ENCODE measurements at places on chromosomes 11 and 22.
A peak's percentile ranks its signal among the peaks of the same experiment; 100 is the strongest.

- DNase-seq, result no peak
These were observed 225.3 kb upstream of the B3GAT1 start for GRCh38 chr11:134637091-134638015.

DNA sequence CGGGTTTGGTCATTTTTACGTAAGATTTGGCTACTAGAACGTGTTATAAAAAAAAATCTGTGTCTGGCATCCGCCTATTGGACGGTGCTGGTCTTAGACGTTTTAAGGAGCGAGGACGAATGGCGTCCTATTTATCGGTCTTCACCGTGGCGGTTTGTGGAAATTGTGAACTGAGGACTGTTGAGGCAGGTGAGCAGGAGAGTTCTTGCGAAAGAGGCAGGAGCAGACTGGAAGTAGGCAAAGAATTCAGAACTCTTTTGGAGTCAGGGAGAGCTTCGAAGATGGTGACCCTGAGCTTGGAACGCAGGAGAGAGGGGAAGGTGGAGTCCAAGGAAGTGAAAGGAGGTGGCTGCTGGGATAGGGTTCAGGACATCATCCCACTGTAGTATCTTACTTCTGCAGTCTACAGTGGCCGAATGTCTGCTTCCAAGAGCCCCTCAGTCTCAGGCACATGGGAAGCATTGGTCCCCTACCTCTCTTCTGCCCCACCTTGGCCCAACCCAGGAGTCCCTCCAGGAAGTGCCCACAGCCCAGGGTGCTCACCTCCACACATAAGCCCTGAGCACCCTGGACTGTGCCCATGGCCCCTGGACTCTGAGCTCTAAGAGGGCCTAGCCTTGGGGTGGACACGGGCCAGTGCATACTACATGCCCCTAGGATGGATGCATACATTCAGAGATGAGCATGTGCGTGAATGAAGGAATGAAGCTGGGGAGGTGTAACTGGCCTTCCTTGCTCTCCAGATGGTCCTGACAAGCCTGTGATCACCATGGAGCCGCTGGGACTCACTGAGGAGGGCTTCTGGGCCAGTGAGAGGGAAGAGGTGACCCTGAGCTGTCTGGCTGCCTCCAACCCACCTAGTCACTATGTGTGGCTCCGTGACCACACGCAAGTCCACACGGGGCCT is 3.7 kb downstream of the VSIG10L2 start:
- DNase-seq, result no peak

GRCh38 chr22:46039535-46039934 is 62.6 kb upstream of the WNT7B start:
- no peak for DNase-seq

- DNase-seq, result no peak
These were observed 275.0 kb downstream of the ST3GAL4 start for GRCh38 chr11:126630488-126630887.

DNA sequence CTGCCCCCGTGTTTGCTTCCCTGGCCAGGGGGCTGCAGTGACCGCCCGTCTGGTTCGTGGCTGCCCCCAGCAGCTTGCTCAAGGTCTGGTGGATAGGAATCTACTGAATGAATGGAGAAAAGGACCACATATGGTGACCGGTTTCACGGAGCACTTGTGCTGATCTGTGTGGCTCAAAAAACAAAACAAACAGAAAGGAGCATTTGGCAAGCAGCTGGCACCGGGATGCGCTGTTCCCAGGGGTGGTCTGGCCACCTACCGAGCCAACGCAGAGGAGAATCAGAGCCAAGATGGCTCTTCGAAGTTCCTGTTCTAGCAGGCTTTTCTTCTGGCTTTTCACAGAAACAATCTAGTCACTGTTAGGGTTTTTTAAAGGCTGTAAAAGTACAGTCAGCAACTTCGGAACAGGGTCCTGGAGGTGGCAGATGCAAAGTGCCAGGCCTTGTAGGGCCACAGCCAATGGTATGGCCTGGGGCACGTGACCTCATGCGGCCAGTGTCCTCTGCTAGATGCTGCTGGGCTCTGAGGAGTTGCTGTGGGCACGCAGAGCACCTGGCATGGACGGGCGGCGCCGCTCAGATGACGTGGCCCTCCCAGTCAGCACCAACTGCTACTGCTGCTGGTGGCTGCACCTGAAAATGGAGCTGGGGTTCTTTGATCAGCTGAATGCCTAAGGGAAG is 27.3 kb upstream of the PACSIN2 start:
- peak; percentile 16 for DNase-seq

DNA sequence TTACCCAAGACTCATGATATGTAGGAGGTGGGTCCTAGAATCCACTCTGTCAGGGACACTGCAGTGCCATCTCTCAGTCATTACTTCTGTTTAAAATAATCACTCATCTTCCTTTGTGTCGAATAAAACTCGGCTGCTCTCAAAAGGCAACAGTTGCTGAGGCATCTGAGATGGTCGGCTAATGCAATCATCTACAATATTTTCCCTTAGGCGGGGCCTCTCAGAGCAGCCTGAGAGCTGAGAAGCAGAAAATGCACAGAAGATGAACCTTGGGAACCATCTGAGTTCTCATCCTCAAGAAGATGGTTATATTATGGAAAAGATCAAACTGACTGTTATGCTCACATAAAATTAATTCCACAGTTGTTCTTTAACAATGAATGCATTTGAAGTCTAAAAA is 1518.2 kb upstream of the TENM4 start:
- peak; percentile 29 for DNase-seq

DNA sequence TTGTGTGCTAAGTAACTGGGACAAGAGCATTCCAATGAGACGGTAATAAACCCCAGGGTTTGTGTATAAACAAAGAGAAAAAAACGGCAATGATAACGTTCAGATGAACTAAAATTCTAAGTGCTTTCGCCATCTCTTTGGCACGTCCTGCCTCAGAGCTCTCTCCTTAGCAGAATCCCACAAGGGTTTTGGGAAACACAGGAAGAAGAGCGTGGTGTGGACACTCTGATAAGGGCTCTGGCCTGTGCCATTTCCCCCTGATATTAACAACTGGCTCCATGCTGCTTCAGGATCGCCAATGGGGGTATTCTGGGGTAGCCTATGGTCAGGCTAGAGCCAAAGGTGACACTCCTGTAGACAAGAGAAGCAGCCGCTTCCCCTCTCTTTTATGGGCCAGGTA is 18.4 kb downstream of the ABCC8 start:
- DNase-seq, result no peak

GRCh38 chr11:13098616-13099289 is 89.6 kb downstream of the RASSF10 start:
- no peak for DNase-seq

DNA sequence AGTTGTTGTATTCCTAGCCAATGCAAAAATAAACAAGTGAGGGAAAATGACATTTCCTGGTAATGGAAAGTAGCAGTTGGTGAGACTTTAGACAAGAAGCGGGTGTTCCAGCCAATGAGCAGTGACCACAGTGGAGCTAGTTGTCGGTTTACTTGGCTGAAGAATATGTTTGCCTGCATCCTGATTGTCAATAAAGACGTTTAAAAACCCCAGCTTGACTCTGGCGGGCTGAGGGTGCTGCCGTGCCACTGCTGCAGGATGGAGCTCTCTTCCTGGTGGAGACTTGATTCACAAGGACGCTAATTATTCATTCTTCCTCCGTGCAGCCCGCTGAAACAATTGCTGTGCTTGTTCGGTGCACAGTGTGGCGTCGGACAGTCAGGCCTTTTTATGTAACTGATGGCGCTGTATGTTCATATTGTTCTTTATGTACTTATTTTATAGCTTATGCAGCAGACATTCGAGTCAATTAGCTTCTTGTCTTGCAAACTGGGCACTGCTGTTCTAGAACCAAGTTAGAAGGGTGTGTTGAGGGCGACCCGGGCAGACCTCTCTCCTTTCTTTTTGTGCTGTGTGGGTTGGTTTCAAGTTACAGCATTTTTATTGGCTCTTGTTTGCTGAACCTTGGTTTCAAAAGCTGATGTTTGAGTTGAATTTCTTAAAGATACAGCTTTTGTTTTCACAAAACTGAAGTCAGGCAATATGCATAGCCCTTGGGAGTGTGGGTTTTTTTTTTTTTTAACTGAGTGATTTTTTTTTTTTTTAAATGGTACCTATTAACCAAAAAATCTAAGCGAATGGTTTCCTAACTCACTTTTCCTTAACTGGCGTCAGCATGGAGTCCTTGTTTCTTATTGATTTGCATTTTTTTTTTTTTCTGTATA is 153.9 kb downstream of the TEAD1 start:
- DNase-seq, result no peak

DNA sequence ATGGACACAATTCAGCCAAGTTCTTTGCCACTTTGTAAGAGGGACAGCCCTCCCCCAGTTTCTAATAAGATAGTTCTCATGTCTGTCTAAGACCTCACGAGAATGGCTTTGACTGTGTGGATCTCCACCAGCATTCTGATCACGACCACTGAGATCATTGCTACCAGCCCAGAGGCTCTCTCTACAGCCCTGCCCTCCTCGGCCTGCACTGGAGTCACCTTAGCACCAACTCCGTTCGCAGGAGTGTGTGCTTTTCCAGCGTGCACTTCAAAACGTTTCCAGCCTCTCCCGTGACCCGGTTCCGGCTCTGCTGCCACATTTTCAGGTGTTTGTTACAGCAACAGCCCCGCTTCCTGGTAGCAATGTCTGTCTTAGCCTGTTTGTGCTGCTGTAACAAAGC is 26.2 kb downstream of the TSPAN32 start:
- DNase-seq, result no peak

- no peak for DNase-seq
These were observed 121.7 kb upstream of the CRYBB3 start for GRCh38 chr22:25077964-25078363.

GRCh38 chr11:3904228-3904627 is 48.8 kb downstream of the STIM1 start:
- no peak for DNase-seq

DNA sequence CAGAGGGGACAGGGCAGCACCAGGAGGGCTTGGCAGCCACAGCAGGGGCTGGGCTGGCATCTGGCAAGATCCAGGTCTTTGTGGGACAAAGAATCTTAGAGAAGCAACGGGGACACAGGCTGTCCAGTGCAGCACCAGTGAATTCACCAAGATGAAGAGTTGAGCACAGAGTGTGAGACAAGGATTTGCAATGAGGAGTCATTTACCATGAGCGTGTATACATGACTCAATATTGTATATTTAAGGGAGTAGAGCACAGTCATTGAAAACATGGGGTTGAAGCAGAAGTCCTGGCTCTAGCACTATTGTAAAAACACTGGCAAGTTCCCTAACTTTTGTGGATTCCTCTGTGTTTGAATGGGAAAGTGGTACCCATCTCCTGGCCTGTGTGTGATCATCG is 3.5 kb downstream of the APOL1 start:
- no peak for DNase-seq

GRCh38 chr11:108713076-108713790 is 48.4 kb downstream of the DDX10 start:
- DNase-seq, result no peak

- DNase-seq, result no peak
These were observed 16.5 kb downstream of the BRD1 start for GRCh38 chr22:49811020-49811791.

DNA sequence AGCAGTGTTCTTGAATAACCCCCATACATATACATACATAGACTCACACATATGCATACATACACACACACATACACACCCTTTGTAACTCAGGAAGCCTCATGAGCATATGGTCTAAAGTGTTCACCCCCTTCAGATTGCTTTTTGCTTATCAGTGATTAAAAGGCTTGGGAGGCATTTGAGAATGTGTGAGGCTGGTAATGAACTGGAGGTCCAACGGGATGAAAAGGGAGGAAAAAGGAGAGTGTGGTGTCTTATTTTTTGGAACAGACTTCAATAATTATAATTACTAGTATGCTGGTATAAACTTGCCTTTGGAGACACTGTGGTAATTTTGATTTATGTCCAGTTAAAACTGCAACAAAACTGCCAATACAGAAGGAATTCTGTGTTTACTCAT is 124.5 kb downstream of the UVRAG start:
- no peak for DNase-seq

- no peak for DNase-seq
These were observed 575.9 kb upstream of the CHORDC1 start for GRCh38 chr11:90798769-90799168.

DNA sequence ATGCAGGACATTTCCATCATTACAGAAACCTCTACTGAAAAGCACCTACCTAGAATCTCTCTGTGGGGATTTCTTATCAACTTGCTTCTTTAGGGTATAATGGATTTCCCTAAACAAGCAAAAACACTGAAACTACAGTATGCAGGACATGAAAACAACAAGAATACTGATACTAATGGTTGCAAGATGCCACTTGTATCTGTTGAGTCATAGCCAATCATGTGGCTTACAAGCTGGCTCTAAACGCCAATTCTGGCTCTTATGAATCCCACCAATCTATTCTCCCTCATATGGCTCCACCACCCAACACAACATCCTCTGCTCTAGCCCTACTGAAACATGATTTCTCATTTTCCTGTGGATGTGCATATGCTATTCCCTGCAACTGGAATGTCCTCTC is 22.6 kb downstream of the TENM4 start:
- no peak for DNase-seq

- DNase-seq, result no peak
These were observed 54.0 kb downstream of the UVRAG start for GRCh38 chr11:75868990-75869389.

- DNase-seq, result peak; percentile 23
These were observed 47.4 kb upstream of the SEPTIN5 start for GRCh38 chr22:19666673-19667593.

GRCh38 chr22:29344137-29344536 is 28.6 kb upstream of the RASL10A start:
- peak; percentile 79 for DNase-seq

DNA sequence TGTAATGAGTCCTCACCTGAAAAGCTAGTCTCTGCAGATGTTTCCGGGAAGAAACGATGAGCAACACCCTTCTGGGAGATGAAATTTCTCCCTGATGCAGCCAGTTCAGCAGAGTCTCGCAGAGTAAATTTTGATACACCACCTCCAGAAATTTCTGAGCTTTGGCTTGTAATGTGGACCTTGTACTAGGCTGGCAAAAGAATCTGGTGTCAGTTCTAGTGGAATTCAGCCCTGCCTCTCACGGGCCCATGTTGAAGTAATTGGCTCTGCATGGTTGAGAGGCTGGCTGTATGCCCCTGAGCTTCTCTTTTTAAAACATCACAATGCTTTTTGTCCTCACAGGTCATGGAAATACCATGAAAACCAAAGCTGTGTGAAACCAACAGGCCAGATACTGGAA is at the start of gene GLYAT:
GLYAT (minus strand) TSS at position 125 of the 400 bp plus-strand sequence. CDS start 7,447 bp downstream, outside the sequence.
- no peak for DNase-seq

DNA sequence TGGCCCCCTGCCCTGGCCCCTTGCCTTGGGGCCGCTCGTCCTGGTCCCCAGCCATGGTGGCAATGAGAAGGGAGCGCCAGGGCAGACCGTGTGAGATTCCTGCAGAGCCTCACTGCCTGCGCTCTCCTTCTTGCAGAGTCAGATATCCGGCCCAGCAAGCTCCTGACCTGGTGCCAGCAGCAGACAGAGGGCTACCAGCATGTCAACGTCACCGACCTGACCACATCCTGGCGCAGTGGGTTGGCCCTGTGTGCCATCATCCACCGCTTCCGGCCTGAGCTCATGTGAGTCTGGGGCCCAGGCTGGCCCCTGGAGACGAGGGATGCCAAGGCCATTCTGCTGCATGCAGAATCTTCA is 114.1 kb downstream of the MICAL2 start:
- no peak for DNase-seq
